ENCODE measurements at places on chromosomes 1 and 21. TPM values are rescaled to one million over a fixed set of nuclear protein-coding genes. Genes with fewer than 3 reads are reported as not detected.

Gene JAM2
- total RNA-seq = 10.0 TPM

DNA sequence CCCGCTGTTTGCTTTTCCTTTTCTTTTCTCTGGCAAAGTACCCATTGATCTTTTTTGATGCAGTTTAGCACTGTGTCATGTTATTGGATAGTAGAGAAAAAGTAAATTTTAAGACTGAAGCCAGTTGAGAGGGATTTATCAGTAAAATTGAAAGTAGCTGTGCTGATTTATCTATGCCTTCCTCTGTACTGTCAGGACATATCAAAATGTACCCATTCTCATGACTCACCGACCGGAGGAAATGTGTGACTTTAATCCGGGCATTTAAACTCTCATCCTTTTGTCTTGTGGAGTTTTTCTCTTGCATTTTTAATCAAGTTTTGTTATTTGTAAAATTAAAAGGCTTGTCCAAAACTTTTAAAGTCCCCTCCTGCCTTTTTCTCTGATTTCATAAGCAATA lies 276.6 kb upstream of the FMN2 start:
- DNase-seq = no peak
- peaks cover 32% of the 10 kb centered on the region for H3K4me1 ChIP-seq
- no peak overlapping the region for H3K27ac ChIP-seq
- no peak overlapping the region for H3K4me3 ChIP-seq
- peaks cover 23% of the 10 kb centered on the region for H3K27me3 ChIP-seq
- H3K36me3 ChIP-seq = no peaks in the 10 kb centered on the region

Gene CSF3R
- total RNA-seq = 10.6 TPM

Gene RNU1-2
- total RNA-seq = 2,993 TPM

- H3K4me3 ChIP-seq = no peak overlapping the region
- DNase-seq = no peak
- peaks cover 13% of the 10 kb centered on the region for H3K4me1 ChIP-seq
Measured at GRCh38 chr1:168618886-168619285, 42.5 kb downstream of the XCL1 start.

GRCh38 chr21:33158654-33159053 lies 71.1 kb upstream of the IFNAR2 start:
- no peak overlapping the region for H3K27ac ChIP-seq
- H3K4me3 ChIP-seq = no peak overlapping the region
- peaks cover 50% of the 10 kb centered on the region for H3K27me3 ChIP-seq
- no peaks in the 10 kb centered on the region for H3K36me3 ChIP-seq
- H3K4me1 ChIP-seq = peaks cover 10% of the 10 kb centered on the region

DNA sequence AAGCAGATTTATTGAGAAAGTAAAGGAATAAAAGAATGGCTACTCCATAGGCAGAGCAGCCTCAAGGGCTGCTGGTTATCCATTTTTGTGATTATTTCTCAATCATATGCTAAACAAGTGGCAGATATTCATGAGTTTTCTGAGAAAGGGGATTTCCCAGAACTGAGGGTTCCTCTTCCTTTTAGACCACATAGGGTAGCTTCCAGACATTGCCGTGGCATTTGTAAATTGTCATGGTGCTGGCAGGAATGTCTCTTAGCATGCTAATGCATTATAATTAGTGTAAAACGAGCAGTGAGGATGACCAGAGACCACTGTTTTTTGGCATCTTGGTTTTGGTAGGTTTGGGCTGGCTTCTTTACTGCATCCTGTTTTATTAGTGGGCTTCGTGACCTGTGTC lies 16.8 kb upstream of the FMN2 start:
- H3K36me3 ChIP-seq = no peaks in the 10 kb centered on the region
- H3K4me1 ChIP-seq = no peaks in the 10 kb centered on the region
- DNase-seq = no peak
- no peaks in the 10 kb centered on the region for H3K27me3 ChIP-seq
- H3K27ac ChIP-seq = no peak overlapping the region

GRCh38 chr1:159839116-159839849 lies 12.6 kb downstream of the SLAMF8 start:
- peaks cover 9% of the 10 kb centered on the region for H3K4me1 ChIP-seq
- no peak overlapping the region for H3K27ac ChIP-seq
- H3K4me3 ChIP-seq = no peak overlapping the region
- no peaks in the 10 kb centered on the region for H3K36me3 ChIP-seq
- DNase-seq = no peak

Gene TMEM269
- 0.41 TPM for total RNA-seq

Measured in type B pancreatic cell (in vitro differentiated cells).